NCI-H1694 treated with DMSO at 0.1 percent for 48 hours (cell line): ENCODE measurements at places on chromosomes 6 and 20.

GRCh38 chr20:16351415-16351814 lies 221.8 kb downstream of the KIF16B start:
- DNase-seq: no peak

- DNase-seq: no peak
Observed at GRCh38 chr6:2378046-2378657, 132.7 kb upstream of the GMDS start.

GRCh38 chr6:147285087-147285855 lies 81.1 kb downstream of the STXBP5 start:
- peak; percentile 27 for DNase-seq

- no peak for DNase-seq
Observed at GRCh38 chr6:113647143-113647889, 209.8 kb upstream of the MARCKS start.

GRCh38 chr6:106180208-106180607 lies 94.1 kb downstream of the PRDM1 start:
- no peak for DNase-seq

- DNase-seq: no peak
Observed at GRCh38 chr20:9458138-9458796, 56.1 kb upstream of the LAMP5 start.

DNA sequence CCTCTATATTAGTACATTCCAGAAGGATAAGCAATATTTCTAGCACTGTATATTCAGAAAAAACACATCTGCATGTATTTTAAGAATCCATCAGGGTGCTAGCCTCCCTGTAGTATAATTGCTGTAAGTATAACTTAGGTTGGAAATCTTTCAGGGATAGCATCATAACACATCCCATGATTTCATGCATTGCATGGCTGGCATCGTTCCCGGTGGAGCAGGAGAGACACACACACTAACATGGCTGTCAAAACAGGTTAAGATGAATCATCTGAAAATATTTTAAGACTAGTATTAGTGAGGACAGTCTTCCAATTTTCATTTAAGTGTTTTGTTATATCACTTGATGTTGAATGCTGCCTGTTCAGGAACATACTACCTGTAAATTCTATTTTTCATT lies 32.1 kb upstream of the CENPW start:
- peak; percentile 46 for DNase-seq

DNA sequence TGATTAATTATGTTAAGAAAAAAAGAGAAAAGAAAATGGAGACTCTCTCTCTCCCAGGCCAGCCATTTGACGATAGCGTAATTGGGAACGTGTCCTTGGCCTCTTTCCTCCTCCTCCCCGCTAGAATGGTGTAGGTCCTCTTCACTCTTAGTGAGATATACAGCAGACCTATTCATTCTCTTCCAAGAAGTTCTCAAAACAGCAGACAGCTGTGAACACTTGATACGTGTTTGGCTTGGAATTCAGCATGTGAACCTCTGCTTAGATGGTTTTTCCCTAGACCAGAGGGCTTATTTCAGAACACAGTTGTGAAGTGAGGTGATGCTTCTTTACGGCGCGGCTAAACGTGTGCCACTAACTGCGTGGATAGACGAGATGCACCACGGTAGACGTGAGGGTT lies 32.6 kb upstream of the TULP4 start:
- no peak for DNase-seq

DNA sequence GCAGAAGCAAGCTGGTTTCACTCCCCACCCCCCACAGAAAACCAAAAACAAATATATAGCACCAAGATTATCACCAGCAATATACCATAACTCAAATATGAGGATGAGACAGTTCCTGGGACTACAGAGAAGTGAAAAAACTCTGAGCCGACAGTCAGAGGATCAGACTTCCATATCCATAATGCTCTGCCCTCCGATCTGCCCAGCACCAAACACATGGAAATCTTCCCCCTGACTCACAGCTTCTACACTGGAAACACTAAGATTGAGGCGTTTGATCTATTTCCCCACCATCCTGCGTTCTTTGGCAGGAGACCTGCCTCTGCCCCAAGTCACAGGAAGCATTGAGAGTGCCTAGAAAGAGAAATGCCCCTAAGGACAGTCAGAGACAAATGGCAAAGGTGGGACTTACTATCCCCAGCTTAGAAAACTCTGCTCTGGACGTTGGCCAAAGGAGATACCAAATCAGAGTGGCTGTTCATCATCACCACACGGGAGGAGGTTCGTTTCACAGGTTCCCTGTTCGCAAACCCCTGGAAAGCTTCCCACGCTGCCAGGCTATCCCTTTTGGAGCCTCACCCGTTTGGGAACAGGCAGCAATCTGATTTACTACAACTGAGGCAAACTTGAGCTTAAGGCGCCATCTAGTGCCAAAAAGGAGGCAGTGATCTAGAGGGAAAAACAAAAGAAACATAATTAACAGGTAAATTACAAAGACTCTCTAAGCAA lies 48.7 kb upstream of the SRSF6 start:
- peak; percentile 0 for DNase-seq

DNA sequence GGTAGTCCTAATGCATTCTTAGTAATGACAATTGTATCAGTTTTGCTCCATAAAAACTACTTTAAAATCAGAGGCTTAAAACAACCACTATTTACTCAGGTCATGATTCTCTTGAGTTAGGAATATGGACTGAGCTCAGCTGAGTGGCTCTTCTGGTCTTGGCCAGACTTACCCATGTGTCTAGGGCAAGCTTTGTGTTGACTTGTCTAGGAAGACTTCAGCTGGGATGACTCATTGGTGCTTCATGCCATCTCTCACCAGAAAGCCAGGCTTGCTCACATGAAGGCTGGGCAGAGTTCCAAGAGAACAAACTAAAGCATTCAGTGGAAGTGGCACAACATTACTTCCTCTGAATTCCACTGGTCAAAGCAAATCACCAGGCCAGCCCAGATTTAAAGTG lies 155.3 kb downstream of the DHX35 start:
- DNase-seq: no peak

GRCh38 chr6:15870333-15871043 lies 207.7 kb upstream of the DTNBP1 start:
- no peak for DNase-seq

GRCh38 chr6:25427549-25427948 lies 148.4 kb downstream of the CARMIL1 start:
- DNase-seq: no peak

DNA sequence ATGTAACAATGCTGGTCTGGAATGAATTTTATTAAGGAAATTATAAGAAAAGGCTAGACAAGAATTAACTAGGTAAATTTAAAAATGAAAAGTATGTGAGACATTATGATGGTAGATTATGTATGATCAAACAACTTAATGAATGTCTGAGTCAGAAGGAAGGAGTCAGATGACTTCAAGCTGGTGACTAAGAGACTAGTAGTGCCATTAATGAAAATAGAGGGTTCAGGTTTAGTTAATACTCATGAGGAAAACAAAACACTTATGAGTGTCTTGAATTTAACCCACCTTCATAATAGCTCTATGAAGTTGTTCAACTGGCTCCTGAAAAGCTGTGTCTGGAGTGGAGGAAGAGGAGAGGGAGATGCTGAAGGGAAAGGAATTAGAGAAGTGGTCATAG lies 256.3 kb downstream of the ADGRB3 start:
- DNase-seq: no peak

DNA sequence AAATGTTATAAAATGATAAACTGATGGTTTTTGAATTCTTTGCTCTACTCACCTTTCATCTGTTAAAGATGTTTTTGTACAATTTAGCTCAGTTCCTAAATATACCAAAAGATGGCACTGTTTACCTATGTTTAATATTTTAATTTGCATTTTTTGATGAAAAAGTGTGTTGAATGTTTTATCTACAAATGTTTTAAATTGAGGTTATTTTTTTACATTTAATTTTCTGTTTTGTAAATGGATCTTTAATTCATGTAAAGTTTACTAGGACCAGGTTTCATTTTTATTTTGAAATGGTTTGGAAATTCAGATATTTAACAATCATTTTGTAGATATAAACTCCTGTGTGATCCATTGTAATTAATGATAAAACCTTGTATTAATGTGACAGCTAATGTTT lies 30.0 kb downstream of the CDKAL1 start:
- DNase-seq: peak; percentile 67

GRCh38 chr6:43457643-43458042 lies 2.3 kb upstream of the DLK2 start:
- no peak for DNase-seq

DNA sequence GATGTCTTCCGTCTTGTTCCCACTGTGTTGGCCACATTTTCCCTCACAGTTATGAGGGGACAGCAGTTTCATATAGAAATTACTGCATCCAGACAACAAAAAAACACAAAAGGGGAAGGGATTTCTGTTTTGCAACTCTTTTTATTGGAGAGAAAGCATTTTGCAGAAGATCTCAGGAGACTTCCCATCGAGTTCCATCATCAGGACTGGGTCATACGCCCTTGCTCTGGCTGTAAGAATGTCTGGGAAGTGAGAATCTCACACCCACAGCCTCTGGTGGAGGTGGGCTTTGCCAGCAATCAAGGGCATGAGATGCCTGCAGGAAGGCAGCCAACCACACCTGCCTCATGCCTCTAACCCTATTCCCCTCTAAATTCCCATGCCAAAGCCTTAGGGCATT lies 5.8 kb upstream of the IGF2R start:
- DNase-seq: no peak

DNA sequence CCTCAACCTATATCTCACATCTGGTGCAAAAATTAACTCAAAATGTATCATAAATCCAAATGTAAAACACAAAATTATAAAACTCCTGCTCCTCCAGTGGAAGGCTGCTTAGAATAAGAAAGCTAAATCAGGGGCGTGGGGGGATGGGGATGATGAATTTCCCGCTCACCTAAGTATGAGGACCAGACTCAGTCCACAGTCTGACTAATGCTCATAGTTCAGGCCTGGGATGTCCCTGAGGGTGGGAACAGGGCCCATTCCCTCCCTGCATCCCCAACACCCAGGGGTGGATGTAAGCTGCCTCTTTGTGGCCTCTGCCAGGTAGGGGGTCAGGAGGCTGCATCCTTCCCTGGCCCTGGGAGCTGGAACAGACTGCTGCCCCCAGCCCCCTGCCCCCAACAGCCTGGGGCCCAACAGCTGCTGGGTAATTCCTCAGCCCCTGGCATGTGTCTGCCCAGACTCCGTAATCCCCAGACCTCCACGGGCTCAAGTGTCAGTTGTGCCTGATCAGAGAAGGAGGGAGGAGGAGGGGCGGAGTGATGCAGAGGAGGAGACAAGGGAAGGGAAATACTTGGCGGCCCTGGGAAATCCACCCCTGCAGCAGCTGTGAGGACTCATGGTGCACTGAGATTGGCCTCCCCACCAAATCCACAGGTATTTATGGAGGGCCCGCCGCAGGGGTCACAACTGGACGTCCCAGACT lies 224.5 kb downstream of the PREX1 start:
- no peak for DNase-seq

GRCh38 chr6:111862741-111863140 lies 10.5 kb downstream of the FYN start:
- DNase-seq: no peak

- DNase-seq: no peak
Observed at GRCh38 chr20:59779656-59780380, 153.6 kb downstream of the SYCP2 start.

- DNase-seq: no peak
Observed at GRCh38 chr6:106097411-106098231, 11.5 kb downstream of the PRDM1 start.
